ENCODE measurements at places on chromosomes 12 and 14.

- no peak for DNase-seq
Measured at GRCh38 chr14:95475540-95476240, 40.8 kb downstream of the SYNE3 start.

DNA sequence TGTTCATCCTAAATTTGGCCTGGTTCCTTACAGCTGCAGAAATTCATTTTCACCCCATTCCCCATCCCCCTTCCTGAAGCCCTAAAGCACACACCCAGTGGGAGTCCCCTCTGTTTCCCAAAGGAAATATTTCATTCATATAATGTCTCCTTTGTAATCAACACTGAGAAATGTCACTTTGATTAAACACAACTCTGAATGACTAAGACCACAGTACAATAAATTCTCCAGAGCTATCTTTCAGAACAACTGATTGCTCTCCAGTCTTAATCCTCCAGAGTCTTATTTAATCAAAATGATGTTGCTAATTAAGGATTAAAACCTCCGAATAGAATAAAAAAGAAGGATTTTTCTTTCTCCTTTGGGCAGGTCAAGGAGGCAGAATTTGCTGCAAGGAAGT is 6.4 kb downstream of the SLC15A5 start:
- DNase-seq: no peak

- DNase-seq: no peak
Measured at GRCh38 chr14:22884738-22885523, 1.9 kb downstream of the REM2 start.

DNA sequence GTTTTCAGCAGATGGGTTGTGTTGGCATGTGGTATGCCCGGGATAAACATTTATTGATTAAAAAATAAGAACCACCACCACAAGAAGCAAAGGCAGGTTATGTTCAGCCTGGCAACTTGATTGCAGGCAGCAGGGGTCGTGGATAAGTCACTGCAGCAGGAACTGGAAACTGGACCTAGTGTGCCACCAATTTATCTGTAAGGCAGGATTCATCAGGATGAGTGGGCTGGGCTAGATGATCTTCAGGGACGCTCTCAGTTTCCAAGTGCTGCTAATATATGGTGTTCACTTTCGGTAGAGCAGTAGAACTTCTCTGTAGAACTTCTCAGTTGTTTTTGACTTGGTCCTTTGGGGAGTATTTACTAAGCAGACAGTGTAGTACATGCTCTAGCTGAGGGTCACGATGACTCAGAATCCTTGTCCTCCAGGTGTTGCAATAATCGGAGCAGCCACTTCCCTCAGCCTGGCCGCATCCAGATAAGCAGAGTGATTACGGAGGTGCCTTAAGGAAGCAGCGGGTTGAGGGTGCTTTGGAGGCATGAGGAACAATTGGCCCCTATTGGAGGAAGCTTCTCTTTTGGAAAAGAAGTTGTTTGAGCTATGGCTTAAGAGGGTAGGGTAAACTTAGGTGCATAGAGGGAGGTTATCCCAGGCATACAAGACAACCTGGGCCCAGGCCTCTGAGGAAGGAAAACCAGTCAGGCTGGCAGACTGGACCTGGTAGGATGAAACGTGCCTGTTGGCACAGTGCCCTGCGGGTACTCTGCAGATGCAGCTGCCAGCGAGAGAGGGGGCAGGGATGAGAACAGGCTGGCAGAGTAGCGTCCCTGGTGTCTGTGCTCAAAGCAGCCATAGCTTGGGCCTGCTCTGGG is 104.0 kb downstream of the GPR135 start:
- DNase-seq: peak; percentile 87

DNA sequence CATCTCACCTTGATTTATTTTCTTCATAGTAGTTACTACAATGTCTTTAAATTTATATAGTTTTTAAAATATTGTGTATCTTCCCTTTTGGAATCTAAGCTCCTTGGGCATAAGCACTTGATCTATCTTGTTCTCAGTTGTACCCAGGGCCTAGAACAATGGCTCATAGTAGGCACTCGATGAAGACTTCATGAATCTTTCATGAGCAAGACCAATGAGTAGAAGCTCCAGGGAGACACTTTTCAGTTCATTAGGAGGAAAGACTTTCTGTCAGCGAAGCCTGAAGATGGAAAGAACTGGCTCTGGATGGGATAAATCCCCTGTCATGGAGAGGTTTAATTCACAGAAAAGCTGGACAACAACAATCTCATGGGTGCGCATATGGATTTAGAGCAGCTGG is 140.2 kb upstream of the CRY1 start:
- no peak for DNase-seq

GRCh38 chr12:109740694-109741245 is 27.1 kb downstream of the FAM222A start:
- DNase-seq: no peak

DNA sequence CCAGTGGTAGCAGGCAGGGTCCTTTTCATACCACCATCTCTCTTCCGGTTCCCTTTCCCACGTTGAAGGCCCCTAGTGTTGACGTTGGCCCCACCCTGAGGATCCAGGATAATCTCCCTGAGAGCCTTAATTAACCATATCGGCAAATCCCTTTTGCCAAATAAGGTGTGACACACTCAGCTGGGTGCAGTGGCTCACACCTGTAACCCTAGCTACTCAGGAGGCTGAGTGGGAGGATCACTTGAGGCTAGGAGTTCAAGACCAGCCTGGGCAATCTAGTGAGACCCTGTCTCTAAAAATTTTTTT is 2.8 kb upstream of the TMEM119 start:
- DNase-seq: no peak

DNA sequence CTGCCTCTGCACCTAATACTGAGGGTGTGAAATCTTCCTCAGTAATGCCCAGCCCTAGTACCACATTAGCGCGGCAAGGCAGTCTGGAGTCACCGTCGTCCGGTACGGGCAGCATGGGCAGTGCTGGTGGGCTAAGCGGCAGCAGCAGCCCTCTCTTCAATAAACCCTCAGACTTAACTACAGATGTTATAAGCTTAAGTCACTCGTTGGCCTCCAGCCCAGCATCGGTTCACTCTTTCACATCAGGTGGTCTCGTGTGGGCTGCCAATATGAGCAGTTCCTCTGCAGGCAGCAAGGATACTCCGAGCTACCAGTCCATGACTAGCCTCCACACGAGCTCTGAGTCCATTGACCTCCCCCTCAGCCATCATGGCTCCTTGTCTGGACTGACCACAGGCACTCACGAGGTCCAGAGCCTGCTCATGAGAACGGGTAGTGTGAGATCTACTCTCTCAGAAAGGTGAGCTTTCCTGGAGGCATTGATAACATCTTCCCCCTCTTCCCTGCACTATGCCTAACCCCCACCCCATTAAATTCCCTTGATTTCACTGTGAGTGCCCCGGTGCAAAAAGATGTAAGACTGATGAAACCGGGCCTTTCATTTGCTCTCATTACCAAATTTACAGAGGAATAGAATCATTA is 291.4 kb downstream of the NAV3 start:
- DNase-seq: no peak

GRCh38 chr12:119384340-119384739 is 49.8 kb downstream of the CCDC60 start:
- DNase-seq: no peak

- DNase-seq: no peak
Measured at GRCh38 chr12:103715494-103715893, 125.5 kb downstream of the NT5DC3 start.

GRCh38 chr12:126212824-126213223 is 1147.6 kb downstream of the AACS start:
- DNase-seq: no peak
